ENCODE measurements at places on chromosomes 1 and 21.
A peak's percentile ranks its signal among the peaks of the same experiment; 100 is the strongest.

DNA sequence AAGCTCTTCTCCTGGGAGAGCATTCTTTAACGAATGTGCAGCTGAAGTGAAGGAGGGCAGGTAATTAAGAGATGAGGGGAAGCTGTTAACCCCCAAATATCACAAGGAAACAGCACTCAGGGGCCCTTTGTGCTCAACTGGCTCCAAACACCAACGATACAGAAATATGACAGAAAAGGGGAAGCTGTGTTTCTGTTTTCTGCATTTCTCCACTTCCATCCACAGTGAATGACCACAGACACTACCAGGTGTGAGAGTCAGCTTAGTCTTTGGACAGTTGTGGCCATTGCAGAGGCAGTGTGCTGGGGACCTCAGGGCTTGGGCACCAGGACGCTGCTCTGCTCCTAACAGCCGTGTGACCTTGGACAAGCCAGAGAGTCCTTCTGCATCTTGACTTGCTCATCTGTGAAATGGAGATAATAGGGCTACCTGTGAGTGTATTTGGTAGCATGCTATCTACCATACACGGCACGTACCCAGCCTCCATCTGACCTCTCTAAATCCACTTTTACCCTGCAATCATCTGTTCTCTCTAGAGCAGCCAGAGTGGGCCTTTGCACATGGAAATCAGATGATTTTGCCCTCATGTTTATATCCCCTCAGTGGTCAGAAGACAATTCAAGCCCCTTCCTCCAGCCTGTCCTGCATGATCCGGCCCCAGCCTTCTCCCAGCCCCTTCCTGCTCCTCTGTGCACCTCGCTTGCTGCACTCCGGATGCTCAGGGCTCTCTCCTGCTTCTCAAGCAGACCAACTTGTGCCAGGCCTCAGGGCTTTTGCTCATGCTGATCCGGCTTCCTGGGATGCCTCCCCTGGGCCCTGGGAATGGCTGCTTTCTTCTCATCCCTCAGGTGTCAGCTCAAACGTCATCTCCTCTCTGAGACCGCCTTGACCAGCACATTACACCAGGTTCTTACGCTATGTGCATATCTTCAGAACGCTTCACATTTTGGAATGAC, 4.7 kb upstream of the TINAGL1 start:
- no peak for DNase-seq

- DNase-seq: peak; percentile 62
These were observed 5.0 kb downstream of the SLC22A15 start for GRCh38 chr1:115980998-115981993.

- no peak for DNase-seq
These were observed 59.6 kb downstream of the SIK1 start for GRCh38 chr21:43367296-43367695.

DNA sequence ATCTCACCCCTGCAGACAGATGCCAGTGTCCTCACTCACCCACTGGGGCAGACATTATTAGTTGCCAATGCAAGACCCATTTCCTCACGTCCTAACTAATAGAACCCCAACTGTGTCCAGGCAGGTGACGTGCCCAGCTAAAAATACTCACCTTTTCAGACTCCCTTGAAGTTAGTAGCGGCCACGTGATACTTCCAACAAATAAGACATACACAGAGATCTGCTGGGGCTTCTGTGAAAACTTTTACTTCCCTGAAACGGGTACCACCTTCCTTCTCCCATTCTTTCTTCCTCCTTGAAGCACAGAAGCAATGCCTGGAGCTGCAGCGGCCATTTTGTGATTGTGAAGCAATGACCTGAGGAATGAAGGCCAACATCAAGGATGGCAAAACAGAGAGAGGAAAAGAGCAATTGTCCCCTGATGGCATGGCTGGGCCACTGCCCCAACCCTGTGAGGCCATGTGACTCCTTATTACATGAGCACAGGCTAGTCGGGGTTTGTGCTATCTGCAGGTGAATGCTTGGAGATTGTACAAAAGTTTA, 74.4 kb upstream of the TMPRSS2 start:
- no peak for DNase-seq

DNA sequence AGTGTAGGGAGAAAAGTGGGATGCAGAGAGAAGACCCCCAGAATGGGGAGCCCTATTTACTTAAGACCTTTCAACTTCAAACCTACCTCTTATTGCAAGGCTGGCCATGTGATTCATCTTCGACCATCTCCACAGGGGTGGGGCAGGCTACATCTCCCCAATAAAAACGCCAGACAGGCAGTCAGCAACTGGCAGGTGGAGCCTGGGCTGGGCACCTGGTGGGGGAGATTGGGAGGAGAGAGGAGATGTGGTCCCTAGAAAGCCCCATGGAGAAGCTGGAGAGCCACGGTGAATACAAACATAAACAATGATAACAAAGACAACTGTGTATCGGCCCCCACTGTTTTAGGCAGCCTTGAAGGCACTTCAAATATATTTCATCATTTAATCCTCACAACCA, 336.7 kb upstream of the PROX1 start:
- DNase-seq: no peak

All from cardiac muscle cell (in vitro differentiated cells and primary cell).